Stimulated activated CD8-positive, alpha-beta memory T cell treated with anti-CD3 and anti-CD28 coated beads, Interleukin-15, amount 100 ng/mL, for 48 hours (primary cell): ENCODE measurements at places on chromosomes 11 and 22.

DNA sequence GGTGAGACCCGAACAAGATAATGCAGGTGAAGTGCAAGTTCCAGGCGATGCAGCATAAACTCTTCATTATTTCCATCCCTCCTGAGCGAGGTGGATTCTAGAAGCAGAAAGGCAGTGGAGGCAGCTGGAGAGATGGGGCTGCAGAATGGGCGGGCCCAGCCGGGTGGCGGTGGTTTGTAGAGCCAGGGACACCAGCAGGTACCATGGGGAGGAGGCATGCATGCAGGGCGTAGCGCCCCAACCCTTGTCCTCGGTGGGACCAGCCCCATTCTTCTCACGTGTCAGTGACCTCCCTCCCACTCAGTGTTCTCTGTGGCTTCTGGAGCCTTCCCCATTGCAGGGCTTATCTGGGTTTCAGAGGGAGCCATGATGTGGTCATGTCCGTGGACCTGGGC is 38.0 kb downstream of the MPPED1 start:
- no peak for DNase-seq

DNA sequence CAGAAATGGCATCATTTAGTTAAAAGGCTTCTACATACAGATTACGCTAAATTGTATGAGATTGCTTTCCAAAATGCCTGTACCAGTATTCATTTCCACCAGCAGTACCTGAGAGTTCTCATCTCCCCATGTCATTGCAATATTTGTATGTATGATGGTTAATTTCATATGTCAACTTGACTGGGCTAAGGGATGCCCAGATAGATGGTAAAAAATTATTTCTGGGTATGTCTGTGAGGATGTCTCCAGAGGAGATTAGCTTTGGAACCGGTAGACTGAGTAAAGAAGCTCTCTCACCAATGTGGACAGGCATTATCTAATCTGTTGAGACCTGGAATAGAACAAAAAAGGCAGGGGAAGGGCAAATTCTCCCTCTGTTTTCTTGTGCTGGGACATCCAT is 6.9 kb downstream of the ADM start:
- no peak for DNase-seq

DNA sequence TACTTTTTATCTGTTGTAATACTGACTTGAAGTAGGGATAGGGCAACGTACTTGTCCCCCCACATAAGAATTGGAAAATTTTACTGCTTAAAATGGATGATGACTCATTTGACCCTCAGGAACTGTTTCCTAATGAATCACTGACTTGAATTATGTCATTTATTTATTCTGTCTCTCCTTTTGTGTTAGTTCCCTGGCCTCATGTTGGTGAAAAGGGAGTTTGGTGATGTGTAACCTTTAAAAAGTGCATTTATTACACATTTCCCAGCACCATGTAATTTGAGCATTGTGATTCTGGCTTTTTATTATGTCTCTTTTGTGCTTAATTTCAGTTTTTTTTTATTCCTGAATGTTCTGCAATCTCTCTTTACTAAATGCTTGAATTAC is 20.3 kb upstream of the PGM2L1 start:
- DNase-seq: no peak

DNA sequence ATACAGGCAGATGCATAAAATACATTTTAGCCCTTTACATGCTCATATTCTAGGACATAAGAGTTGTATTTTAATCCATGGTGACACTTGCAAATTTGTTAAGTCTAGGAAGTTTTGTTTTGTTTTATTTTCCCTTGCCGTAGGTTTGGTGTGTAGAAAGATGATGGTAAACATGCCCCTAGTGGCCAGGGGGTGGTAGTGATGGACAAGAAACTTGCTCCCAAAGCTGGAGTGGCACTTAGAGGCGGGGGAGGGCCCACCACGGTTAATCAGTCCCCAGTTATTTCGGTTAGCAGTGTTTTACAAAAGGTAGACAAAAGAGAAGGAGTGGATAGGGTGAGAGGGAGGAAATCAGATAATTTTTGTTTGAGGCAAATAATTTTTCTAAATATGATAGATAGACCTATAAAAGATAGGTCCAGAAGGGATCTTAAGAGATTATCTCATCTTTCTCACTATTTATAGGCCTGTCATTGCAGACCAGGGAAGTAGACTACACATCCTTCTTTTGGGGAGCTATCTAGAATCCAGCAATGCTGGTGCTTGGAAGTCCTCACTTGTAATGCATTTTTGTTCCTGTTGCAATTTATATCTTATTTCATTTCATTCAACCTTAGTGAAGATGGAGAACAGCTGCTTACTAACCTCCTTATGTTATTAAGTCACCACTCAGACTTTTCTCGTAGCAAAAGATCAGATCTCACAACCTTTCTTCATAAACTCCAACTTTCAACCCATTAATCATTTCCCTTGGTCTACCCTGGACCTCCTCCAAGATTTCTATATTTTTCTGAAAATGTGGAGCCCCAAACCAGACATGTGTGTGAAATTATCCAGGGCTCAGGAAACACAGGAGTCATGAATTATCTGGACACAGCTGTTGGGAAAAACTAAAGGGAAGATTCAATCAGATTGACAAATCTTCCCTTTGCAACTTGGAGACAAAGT is 5.9 kb upstream of the BDNF start:
- DNase-seq: no peak

- no peak for DNase-seq
Observed at GRCh38 chr11:75534259-75535069, 8.7 kb upstream of the GDPD5 start.

- DNase-seq: no peak
Observed at GRCh38 chr11:117670924-117671323, 126.1 kb downstream of the DSCAML1 start.

GRCh38 chr11:45809456-45810395 is 4.8 kb downstream of the SLC35C1 start:
- no peak for DNase-seq

DNA sequence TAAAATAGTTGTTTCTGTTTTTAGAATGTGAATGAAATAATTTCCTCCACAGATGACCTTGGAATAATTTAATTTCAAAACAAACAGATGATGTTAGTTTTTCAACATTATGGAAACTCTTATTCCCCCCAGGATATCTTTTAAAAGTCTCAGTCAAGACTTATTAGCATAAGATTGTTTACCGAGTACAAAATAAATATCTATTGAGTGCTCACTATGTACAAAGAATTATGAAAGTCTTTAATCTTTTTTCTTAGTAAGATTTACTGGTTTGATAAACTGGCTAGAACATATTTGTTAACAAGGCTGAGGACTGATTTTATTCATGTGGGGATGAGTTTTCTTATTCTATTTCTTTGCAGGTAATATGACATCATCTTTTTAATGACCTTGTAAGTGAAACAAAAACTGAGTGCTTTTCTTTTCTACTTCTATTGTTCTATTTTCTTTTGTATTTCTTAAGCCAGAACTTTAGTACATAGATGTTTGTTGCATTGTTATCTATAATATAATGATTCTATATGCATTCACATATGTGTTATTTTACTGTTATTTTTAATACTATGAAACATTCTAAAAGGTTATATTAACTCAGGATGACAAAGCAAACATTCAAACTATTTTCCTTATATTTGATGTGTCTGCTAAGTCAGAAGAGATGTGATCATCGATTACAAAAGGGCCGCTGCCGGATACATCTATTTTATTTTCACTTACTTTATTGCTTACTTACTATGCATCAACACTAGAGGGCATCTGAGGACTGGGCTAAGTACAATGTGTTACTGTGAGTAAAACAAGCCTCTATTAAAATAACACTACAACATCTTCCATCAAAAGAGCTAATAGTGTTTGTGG is 111.0 kb upstream of the ARHGAP42 start:
- no peak for DNase-seq

DNA sequence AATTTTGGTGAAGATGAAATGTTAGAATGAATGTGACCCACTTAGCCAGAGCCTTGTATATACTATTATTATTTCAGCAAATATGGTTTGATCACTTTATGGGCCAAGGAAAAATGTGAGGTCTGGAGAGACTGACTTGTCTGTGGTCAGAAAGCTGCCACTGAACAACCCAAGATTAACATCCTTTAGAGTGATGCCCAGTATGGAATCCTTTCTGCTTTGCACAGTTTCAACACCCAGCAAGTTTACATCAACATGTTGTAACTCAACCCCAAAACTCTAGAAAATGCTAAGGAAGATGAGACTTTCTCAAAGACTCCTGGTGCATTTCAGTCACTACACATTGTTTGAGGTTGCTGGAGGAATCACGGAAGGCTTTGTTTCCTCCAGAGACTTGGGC is 107.7 kb downstream of the SNX19 start:
- DNase-seq: no peak

- no peak for DNase-seq
Observed at GRCh38 chr11:117754030-117754429, 43.0 kb downstream of the DSCAML1 start.

- no peak for DNase-seq
Observed at GRCh38 chr11:65576232-65576866, 496 bp downstream of the EHBP1L1 start.

DNA sequence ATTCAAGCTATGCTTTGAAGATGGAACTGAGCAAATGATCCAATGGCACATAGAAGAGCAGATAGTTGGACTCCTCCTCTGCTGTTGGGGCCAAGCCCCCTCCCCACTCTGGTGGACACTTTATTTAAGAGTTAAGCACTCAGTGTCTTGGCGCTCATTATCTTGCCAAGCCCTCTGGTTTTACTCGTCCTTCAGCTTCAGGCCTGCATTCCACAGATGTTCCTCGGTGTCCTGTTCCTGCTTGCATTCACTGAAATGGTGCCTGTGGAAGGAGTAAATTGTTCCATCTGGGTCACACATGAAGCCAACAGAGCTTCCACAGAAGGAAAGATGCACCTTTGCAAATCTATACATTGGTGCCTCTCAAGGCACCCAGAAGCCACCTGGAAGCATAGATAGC is 26.1 kb downstream of the MAML2 start:
- DNase-seq: no peak
